ENCODE measurements at places on chromosomes 5 and 9.

DNA sequence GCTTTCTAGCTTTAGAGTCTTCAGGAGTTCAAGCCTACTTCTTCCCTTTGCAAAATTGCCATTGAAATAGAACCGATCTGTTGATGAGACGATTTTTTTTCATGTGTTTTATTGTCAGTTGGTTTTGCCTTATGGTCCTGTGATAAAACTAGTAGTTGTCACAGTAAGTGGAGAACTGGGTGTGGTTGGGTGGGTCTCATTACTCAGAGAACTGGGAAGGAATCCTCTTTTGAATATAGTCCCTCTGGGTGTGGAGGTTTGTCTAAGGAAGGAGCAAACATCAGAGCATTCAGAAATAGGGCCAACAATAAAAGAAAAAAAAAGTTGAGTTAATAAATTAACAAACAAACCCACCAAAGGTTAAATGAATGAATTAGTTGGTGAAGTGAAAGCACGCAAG, 69.0 kb downstream of the ALDH1A1 start:
- no peak for DNase-seq

GRCh38 chr5:112647428-112647827, 90.3 kb upstream of the APC start:
- no peak for DNase-seq

DNA sequence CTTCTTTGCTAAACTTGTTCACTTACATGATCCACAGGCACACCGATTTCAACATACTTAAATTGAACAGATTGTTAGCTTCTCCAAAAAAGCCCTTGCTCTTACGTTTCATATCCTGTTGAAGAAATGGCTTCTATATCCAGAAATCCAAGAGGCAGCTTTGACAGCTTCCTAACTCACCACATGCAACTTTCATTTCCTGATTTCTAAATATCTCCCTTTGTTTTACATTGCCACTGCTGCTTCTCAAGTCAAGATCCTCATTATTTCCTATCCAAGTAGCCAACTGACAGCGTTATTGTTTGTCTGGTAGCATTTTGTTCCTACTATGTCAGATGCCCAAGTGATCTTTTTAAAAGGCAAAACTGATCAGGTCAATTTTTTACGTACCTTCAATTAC, 913.2 kb upstream of the TYRP1 start:
- no peak for DNase-seq

DNA sequence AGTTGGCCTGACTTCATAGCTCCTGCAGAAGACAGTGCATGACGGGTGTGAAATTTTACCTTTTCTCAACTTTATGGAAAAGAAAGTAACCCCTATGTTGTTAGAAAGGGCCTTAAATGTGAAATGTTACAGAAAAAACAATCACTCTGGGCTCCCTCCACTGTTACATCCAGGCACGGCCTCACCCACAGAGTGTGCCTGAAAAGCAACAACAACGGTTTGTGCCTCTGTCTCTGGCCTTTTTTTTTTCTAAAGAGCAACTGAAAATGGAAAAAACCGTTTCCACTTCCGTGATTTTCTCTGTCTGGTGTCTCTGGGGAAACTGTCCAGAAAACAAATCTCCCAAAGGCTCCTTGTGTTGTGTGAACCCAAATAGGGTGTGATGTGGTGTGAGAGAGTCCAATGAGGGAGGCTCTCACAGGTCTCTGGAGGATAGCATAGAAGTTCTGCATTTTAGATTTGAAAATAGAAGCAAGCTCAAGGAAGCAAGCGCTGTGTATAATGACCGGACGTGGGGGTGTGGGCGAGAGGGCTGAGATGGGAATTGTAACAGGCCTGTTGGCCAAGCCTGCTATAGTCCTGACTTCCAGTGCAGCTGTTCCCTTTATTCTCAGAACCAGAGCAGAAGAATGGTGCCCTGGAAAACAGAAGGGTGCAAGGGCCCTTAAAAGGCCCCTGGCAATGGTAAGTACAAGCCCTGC, 221.8 kb upstream of the TUT7 start:
- no peak for DNase-seq

DNA sequence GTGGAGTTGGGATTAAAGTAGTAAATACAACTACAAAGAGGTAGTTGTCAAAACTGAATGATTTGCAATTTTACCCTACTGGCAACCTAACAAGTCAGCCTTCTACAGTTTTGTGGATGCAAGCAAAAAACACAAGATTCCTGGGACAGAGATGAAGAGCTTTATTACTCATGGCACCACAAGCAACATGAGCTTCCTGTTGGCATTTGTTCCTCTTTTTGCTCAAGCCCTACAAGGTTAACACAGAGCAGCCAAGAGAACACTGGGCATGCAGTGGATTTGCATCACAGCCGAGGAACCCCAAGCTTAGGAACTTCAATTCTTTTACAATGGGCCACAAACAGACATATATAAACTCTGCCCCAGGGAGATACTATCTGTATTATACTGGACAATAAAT, 28.8 kb upstream of the DMAC1 start:
- no peak for DNase-seq

GRCh38 chr9:2210201-2210600, 195.1 kb downstream of the SMARCA2 start:
- no peak for DNase-seq

DNA sequence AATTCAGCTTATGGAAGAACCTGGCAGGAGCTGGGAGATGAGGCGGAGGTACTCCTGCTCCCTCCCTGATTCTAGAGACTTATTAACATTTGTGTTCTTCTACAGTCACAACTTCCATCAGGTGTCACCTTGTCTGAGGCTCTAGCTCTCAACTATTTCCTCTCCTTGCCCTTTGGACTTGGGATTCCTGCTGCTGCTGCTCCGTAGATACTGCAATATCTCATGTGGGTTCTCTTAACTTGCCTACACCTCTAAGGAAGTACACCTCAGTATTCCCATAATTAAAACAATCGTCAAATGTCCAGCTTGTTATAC, 21.2 kb downstream of the ANXA1 start:
- DNase-seq = no peak

- no peak for DNase-seq
Measured at GRCh38 chr5:140007311-140007710, 35.8 kb downstream of the NRG2 start.

DNA sequence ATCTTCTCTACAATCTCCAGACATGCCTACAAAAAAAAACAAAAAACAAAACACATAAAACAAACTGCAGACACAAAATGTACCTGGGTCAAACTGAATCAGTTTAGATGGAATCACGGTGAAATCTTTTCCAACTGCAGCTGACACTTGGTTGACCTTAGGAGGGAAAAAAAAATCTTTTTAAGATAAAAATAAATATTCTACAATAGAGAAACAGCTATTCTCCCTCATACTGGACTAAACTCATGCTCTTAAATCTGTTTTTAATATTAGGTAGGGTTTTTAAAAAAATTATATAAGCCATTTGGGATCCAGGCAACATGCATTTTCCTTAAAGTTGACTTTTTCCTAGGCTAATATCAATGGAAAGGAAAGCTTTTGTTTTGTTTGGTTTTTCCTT, 33.8 kb upstream of the CER1 start:
- DNase-seq = no peak

GRCh38 chr9:89749500-89750116, 144.8 kb downstream of the GADD45G start:
- DNase-seq = no peak

DNA sequence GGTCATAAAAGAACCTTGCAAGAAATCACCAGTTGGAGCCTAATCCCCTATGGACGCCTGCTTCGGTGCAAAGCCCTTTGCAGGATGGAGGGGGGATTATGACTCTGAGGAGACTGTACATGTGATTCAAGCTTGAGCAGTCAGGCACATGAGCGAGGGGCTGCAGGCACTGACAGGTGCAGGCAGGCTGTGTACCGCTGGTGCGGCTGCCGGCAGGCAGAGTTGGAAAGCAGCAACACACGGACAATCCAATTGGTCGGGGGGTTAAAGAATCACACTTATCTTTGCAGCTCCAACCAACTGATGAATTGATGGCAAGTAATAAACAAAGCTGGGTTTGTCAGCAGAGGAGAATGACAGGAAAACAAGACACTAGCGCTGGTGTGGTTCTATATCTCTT, 5.7 kb downstream of the WHRN start:
- no peak for DNase-seq

GRCh38 chr5:1110307-1111240, 1.3 kb downstream of the SLC12A7 start:
- no peak for DNase-seq

DNA sequence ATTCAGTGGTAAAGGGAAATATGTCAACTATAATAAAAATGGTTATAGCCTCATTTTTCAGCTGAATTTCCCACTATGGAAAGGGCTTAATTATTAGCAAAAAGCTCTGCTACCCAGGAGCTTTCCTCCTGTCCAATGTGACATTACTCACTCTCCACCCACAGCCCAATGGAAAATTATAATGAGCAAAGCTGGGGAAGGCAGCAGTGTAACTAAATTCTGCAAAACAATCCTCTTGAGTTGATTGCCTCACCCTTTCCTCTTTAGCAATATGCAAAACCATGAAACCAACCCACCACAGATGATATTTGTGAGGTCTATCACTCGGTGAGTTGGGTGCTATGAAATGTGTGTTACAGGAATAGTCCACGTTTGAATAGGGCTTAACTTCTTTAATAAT, 14.0 kb upstream of the PLPPR1 start:
- no peak for DNase-seq

GRCh38 chr5:59206132-59206581, 623.3 kb downstream of the RAB3C start:
- DNase-seq = no peak

DNA sequence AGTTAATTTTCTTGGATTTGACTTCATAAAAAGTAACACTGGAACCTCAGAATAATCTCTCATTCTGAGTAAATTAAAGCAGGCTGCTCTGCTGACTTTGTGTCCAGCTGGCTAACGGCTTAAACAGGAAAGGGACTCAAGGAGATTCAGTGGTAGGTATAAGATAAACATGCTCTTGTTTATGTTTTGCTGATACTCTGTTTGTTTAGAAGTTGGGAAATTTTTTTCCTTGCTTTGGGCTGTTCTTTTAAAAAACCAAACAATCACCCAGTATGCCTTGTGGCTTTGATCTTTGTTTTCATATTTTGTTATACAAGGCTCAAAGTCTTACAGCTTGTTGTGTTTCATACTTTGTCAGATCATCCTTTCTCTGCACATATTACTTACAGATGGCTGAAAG, 237.6 kb upstream of the RIOK2 start:
- DNase-seq = no peak

DNA sequence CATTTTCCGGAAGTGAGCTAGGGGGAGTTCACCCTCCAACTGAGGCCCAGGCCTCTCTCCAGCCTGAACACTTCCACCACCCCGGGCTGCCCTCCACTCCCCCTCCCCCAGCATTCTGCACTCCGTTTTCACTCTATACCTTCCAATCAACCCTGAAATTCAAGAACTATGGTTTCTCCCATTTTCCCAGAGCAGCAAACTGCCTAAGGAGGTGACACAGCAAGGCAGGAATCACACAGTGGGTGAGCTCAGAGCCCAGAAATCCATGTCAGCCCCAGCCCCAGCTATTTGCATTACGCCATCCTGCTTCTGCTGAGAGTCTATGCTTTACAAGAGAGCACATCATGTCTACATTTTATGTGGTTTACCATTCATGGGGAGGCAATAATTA, 11.9 kb downstream of the MSX2 start:
- no peak for DNase-seq

GRCh38 chr5:33275391-33275790, 165.4 kb upstream of the TARS1 start:
- no peak for DNase-seq

DNA sequence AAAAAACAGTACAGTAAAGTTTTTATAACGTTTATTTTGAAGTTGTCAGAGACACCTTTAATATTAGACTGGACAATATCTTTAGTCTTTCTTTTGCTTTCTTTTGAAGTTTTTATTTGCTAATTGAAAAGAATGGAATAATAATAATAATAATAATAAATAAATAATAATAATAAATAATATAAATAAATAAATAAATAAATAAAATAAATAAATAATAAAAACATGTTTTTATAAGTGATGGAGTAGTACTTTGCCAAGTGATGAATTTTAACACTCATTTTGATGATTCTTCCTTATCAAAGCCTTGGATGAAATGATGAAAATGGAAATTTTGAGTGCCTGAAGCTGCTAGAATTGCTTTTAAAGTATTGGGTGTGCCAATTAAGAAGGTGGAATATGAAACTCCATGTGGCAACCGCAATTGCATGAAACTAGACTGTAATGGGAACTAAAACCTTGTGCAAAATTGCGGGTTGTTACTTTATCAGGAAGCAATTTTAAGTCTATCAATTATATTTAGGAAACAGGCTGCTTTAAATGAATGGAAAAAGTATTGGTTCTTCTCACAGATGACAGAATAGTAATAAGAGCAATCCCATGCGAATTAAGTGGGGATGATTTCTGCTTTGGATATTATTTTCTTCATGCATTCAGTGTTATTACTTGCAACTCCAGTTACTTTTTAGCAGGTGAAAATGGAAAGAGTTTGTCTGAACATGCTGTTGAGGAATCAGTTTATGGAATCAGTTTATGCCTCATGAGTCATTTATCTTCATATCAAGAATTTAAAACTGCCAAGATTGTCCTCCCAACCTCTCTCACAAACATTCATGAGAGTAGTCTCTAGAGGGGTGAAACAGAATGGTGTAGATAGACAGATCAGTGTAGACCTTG, 4.6 kb downstream of the ANXA1 start:
- DNase-seq = no peak

GRCh38 chr5:146345240-146345577, 6.6 kb downstream of the POU4F3 start:
- no peak for DNase-seq

DNA sequence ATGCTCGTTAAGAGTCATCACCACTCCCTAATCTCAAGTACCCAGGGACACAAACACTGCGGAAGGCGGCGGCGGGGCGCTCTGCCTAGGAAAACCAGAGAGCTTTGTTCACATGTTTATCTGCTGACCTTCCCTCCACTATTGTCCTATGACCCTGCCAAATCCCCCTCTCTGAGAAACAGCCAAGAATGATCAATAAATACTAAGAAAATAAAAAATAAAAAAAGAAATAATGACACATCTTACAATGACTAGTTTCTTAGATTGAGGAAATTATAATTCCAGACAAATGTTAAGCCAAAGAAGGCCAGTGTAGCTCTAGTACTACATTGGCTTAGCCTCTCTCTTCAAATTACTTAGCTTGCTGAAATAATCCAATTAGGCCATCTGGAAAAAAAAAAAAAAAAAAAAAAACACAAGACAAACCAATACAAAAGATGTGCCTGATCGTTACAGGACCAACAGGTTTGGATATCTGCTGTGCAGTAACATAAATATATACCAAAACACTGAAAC, 58.0 kb downstream of the ANXA2R start:
- DNase-seq = no peak

DNA sequence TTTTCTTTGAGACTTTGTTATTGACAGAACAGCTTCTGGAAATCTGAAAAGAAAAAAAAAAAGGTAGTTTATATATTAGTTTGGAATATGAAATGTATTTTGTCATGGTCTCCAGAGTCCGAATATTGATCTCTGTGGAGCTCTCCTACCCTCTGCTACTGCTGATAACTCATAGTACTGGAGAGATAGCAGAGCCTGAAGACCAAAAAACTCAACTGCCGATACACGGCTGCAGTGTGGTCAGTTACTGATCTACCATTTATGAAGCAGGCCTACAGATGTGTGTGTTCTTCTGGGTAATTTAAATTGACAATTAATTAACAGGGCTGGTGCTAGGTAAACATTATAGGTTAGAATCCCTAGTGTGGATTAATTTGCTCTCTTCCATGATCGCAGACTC, 3.8 kb upstream of the FAM120A start:
- DNase-seq = no peak

- DNase-seq = no peak
Measured at GRCh38 chr9:32177396-32177795, 207.0 kb upstream of the ACO1 start.

GRCh38 chr5:72555871-72556270, 48.7 kb upstream of the ZNF366 start:
- DNase-seq = no peak

- no peak for DNase-seq
Measured at GRCh38 chr9:79325501-79325900, 246.3 kb upstream of the TLE4 start.

All from SIG-M5 (cell line).